Sigmoid colon (tissue), 7 donors: ENCODE measurements at places on chromosomes 1 and 21. TPM values are rescaled to one million over a fixed set of nuclear protein-coding genes. Genes with fewer than 3 reads are reported as not detected.

The GUCA2B gene
- polyA plus RNA-seq: 168 TPM

The LAX1 gene
- polyA plus RNA-seq: 3.6 TPM

The USH2A gene
- not detected for polyA plus RNA-seq

The KCNC4 gene
- 0.69 TPM for polyA plus RNA-seq

The CYP4B1 gene
- polyA plus RNA-seq: 6.0 TPM

The DMBX1 gene
- not detected for polyA plus RNA-seq

The SPRR2G gene
- polyA plus RNA-seq: not detected

The PTPN7 gene
- 18.2 TPM for polyA plus RNA-seq

The C1QC gene
- 94.3 TPM for polyA plus RNA-seq

The CDC7 gene
- 1.4 TPM for polyA plus RNA-seq

The PCP4L1 gene
- 2.3 TPM for polyA plus RNA-seq

The ARHGAP30 gene
- polyA plus RNA-seq: 4.9 TPM

The SPOCD1 gene
- polyA plus RNA-seq: 0.70 TPM

The LENEP gene
- polyA plus RNA-seq: not detected

The GCSAML gene
- polyA plus RNA-seq: 0.04 TPM

The CRP gene
- 0.20 TPM for polyA plus RNA-seq

The GBP7 gene
- not detected for polyA plus RNA-seq

The MARK1 gene
- 4.3 TPM for polyA plus RNA-seq

The COL8A2 gene
- polyA plus RNA-seq: 2.4 TPM

The CELA3A gene
- polyA plus RNA-seq: 0.54 TPM

The ARHGEF16 gene
- 51.6 TPM for polyA plus RNA-seq

The OR2T11 gene
- not detected for polyA plus RNA-seq

The UQCRHL gene
- polyA plus RNA-seq: 4.0 TPM

The PGBD5 gene
- polyA plus RNA-seq: 1.9 TPM

The NBPF10 gene
- 1.0 TPM for polyA plus RNA-seq

The VANGL1 gene
- 2.5 TPM for polyA plus RNA-seq

The CRNN gene
- polyA plus RNA-seq: not detected

The GPR37L1 gene
- polyA plus RNA-seq: 0.92 TPM

The BROX gene
- polyA plus RNA-seq: 22.2 TPM
